Activated gamma-delta T cell treated with anti-CD3 and anti-CD28 coated beads, Interleukin-2, amount 50 U/mL, for 16 hours (primary cell): ENCODE measurements at places on chromosomes 5 and 9.

GRCh38 chr5:31847354-31847753 is 208.4 kb downstream of the PDZD2 start:
- DNase-seq, result no peak

GRCh38 chr5:172178991-172179989 is 8.7 kb downstream of the STK10 start:
- no peak for DNase-seq

- DNase-seq, result no peak
These were observed 994.8 kb upstream of the WWC1 start for GRCh38 chr5:167296661-167297060.

- DNase-seq, result no peak
These were observed 15.6 kb upstream of the DCP2 start for GRCh38 chr5:112960863-112961504.

GRCh38 chr5:59542851-59543820 is 350.4 kb downstream of the PDE4D start:
- DNase-seq, result no peak

DNA sequence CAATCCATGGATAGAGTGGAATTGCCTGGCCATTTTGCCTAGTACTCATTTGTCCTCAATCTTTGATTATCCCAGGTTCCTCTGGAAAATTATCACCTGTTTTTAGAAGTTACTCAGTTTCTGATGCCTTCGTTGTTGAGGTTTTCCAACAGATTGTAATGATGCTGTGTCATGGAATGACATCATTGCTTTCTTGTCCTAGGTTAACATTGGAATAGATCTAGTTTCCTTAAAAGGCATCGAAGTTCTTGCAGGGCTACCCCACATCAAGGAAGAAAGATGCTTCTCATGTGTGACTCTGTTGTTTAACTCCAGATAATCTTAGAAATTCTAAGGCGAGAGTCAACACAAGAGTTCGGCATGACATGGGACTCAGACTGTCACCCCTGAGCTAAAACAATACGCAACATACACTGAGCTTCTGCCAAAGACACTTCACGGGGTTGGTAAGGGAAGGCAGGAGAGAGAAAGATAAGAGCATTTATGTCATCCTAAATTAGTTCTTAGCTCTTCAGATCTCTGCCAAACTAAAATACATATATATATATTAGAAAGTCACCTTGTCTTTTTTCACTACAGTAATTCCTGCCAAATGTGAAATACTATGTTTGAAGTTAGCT is 293.2 kb upstream of the WWC1 start:
- no peak for DNase-seq

DNA sequence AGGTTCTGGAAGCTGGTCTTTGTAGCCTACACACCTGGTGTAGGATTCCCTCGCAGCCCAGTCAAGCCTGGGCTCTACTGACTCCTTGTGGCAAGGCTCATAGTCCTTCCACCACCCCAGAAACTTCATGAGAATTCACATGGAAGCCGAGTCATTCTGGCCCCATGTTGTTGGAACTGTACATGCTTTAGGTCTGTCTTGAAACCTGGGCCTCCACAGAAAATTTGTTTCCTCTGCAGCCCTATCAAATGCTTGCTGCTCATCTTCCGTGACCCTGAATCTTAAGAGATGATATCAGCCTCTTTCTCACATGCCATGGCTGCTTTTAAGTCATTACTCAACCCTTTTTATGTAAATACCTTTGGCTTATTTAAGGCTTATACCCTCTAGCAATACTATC is 113.4 kb upstream of the GRHPR start:
- no peak for DNase-seq

- DNase-seq, result no peak
These were observed 1.9 kb downstream of the MOB3B start for GRCh38 chr9:27527702-27528075.

DNA sequence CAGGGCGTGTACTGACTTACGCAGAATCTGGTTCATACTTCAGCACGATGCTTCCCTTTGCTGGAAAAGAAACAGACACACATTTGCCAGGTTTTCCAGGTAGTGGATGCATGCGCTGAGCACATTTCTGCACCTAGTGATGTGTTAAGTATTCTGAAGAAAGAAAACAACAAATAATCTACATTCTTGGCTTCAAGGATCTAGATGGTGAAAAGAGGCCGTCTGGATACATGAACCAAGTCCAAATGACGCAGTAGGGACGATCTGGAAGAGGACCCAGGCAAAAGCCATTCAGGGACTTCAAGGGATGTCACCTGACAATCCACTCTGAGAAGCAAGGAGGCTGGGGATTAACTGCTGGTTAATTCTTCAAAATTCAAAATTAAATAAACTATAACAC is 30.4 kb downstream of the NSUN2 start:
- DNase-seq, result no peak

- DNase-seq, result no peak
These were observed 13.4 kb downstream of the PCSK5 start for GRCh38 chr9:75903785-75904360.

DNA sequence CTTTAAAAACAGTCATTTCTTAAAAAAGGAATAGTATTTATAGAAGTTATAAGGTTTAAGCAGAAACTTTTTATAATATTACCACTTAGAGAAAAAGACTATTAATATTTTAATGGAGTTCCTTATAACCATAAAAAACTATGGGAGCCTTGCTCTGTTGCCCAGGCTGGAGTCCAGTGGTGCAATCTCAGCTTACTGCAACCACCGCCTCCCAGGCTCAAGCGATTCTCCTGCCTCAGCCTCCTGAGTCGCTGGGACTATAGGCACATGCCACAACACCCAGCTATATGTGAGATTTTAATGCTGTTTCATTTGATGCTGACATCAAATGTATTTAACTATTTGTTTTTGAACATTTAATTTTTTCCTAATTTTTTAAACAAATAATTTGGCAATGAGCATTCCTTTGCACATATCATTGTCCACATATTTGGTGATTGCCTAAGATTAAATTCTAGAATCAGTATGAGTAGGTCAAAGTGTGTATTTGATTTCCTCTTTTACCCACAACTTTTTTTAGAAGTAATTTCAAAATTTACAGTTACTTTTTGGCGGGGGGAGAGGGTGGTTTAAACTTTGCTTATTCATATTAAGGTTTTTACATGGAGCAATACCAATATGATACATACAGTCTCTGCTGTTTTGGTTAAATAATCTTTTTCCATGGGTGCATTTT is 235.5 kb downstream of the ARHGEF28 start:
- no peak for DNase-seq

DNA sequence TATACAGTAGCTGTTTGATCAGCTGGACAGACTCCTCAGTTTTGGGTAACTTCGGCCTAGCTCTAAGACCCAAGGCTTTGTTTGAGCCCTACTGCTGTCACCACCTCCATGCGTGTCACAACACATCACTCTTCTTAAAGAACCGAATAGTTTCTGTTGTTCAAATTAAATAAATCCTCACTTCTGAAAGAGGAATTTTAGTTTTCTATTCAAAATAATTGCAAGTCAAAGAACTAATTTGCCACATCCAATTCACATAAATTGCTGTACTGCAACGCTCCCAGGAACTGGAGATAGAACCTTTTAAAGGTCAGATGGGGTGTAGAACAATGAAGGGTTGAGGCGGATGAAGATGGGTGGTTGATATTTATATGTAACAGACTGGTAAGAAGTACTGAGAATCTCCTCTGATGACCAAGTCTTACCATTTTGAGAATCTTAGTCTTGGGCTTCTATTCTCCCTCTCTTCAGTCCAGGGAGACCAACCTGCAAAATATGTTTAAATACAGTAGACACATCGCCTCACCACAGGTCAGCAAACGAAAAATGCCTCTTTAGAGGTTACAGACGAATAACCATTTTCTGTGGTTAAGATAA is 1.6 kb downstream of the NREP start:
- DNase-seq, result no peak

- DNase-seq, result no peak
These were observed 24.9 kb upstream of the CEP120 start for GRCh38 chr5:123448017-123448617.

DNA sequence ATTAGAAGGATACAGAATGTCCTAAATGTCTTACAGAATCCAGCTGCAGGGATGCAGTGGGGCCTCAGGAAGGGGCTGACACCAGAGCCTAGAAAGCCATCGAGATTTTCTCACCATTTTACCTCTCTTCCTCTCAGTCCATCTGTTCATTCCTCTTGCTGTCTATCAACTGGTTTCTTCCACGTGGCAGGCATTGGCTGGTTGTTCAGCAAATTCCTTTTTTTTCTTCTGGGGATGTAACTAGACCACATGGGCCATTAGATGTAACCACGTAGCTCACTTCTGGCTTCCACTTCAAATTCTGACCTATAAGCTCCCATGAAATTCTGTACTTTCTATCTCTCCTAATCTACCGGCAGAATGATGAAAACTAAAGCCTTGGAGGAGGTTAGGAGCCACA is 93.6 kb upstream of the MTAP start:
- DNase-seq, result no peak

GRCh38 chr9:136791516-136792276 is 552 bp downstream of the TMEM141 start:
- peak; percentile 54 for DNase-seq

DNA sequence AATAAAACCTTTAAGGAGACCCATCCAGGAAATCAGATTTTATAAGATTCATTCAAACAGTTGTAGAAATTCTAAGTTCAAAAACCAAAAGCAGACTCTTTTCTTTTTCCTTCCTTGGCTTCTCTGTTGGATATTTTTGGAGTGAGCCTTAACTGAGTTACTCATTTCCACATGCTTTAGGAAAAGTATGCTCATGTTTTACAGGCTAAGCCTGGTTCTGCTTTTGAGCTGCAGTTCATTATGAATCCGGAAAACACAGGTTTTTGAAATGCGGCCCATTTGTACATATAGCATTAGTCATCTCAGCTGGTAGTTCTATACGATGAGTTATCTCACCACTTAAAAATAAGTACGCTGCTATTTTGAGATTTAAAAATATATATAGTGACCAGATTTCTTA is 156.6 kb upstream of the DMRT1 start:
- no peak for DNase-seq

- DNase-seq, result no peak
These were observed 26.5 kb downstream of the CEP72 start for GRCh38 chr5:638501-639252.

DNA sequence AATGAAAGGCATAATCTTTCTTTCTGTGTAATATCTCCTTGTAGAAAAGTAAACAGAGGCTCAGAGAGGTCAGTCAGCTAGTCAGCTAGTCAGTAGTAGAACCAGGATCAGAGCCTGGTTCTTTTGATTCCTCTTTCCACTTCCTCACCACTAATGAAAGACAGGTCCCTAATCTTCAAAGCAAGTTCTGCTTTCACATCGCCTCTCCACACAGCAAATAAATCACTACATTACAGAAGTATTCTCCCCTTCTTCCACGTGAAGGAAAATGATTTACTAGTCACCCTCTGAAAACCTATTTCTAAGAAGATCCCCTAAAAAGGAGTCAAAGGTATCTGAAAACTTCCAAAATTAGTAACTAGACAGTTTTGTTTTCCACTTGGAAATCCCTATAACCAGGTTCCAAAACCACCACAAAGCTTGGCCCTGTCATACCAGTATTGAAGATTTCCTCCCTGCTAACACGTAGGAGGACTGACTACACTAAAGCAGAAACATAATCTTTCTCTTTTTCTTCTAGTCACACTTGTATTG is 140.5 kb upstream of the TARS1 start:
- DNase-seq, result no peak

GRCh38 chr5:79416499-79416898 is 97.4 kb downstream of the HOMER1 start:
- no peak for DNase-seq

DNA sequence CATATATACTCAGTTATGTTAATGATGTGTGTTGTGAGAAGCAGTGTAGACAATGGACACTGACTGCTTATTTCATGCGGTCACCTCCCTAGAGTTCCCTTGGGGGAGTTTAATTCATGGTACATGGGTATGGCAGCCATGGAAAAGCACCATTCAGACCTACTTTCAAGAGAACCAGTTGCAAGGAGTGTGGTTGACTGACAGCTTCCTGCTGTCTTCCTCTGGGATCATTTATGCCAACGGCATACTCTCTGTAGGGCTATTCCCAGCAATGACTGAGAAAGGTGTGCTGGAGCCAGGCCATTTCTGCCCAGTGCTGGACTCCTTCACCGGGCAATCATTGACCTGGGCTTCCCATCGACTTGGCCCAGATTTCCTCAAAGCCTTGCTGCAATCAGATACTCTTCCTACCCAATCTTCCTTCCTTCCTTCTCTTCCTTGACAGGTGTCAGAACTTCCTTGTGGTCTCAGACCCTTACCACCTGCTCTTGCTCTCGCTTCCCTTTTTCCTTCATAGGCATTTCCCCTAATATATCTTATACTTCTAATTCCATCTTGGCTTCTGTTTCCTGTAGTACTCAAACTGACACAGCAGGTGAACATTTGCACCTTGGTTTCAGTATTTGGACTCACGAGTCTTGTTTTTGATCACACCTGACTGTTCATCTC is 3.4 kb upstream of the CLINT1 start:
- DNase-seq, result no peak

GRCh38 chr9:109198736-109199382 is 31.8 kb upstream of the FRRS1L start:
- DNase-seq, result no peak

DNA sequence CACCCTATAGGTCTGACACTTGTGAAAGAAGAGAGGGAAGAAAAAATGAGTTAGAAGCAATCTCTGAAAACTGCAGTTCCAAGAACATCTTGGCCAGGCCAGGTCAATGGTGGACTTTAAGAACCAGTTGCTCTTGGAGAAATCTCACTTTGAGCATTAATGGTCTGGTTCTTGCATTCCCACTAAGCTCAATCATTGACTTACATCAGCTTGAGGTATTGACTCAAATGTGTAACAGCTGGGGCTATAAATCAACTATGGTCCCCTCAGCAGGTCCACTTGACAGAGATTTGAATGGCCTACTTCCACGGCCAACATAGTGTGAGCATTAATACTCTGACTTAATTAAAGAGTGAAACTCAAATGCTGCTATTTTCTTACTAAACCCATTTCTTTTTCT is 357.8 kb upstream of the RGMB start:
- DNase-seq, result no peak

- no peak for DNase-seq
These were observed 28.3 kb upstream of the PAX5 start for GRCh38 chr9:37062336-37062735.

GRCh38 chr5:16345454-16345853 is 120.1 kb downstream of the ZNF622 start:
- no peak for DNase-seq

GRCh38 chr9:122122903-122123632 is 30.0 kb upstream of the TTLL11 start:
- peak; percentile 68 for DNase-seq

GRCh38 chr9:93123561-93124283 is 10.3 kb downstream of the NINJ1 start:
- DNase-seq, result no peak

DNA sequence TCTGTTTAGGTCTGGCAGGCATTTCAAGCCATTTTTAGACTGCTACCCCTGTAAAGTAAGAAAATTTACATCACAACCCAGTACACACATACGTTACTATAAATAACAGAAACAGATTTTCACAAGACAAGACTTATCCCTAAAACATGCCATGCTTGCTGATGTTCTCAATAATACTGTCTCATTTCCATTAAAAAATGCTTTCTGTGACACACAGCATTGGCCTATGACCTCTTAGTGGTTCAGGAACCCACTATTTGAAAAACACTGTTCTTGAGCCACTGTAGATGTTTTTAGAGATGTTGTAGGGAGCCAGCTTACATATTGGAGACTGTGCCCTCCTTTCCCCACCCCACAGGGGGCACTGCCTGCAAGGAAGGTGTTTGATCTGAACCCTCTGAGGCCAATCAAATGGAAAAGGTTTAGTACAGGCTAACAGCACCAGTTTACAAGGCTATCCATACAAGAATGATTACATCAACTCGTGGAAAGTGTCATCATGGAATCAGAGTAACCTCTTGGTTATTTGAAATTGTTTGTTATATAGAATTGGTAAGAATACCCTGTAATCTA is 30.8 kb downstream of the ZSWIM6 start:
- no peak for DNase-seq
